ENCODE measurements at places on chromosomes 2 and 18.

DNA sequence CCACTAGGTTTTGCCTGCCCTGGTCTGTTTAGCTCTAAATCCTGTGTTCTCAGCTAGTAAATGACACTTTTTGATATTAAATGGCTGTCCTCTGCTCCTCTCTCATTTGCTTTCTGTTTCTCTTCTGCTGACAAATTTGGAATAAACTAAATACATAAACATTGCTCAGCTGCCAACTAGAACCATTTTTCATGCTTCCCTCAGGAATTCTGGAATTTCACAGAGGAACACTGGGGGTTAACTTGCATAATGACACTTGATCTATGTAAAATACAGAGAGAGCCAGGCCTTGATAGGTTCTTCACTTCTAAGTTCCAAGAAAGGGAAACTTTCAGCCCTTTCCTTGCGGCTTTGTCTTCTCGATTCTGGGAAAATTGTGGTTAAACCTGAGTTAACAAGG lies 450.6 kb upstream of the ST6GAL2 start:
- no peak for DNase-seq

GRCh38 chr2:23525137-23525765 lies 140.3 kb downstream of the KLHL29 start:
- DNase-seq: no peak

- DNase-seq: no peak
Observed at GRCh38 chr2:230256733-230257332, 31.3 kb downstream of the SP140 start.

DNA sequence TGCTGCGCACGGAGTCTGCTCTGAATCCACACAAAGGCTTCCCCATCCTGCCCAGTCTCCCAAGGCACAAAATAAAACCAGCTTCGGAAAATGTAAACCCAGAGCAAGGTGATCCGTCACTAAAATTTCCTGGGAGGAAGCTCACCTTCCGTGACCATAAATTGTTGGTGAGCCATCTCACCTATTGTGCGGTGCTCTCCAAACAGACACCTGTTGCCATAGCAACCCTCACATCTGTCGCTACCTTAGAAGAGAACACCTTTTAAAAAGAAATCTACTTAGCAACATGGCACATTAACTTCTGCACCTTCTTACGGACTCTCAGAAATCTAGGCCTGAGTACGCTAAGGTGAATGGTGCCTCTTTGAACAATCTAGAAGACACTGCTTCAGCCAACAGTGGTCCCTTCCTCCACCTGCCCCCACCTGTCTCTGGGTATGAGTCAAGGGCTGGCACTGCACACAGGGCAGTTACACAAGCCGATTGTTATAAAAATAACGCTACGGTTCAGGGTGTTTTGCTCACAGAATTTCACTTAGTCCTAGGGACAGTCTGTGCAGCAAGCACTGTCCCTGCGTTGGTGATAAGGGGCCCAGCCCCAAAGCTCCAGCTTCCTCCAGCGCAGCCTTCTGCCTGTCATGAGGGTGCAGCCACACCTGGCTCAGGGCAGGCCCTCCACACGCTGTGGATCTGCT lies 114.9 kb upstream of the ID2 start:
- DNase-seq: peak; percentile 57

GRCh38 chr2:221153226-221153625 lies 418.9 kb downstream of the EPHA4 start:
- no peak for DNase-seq

DNA sequence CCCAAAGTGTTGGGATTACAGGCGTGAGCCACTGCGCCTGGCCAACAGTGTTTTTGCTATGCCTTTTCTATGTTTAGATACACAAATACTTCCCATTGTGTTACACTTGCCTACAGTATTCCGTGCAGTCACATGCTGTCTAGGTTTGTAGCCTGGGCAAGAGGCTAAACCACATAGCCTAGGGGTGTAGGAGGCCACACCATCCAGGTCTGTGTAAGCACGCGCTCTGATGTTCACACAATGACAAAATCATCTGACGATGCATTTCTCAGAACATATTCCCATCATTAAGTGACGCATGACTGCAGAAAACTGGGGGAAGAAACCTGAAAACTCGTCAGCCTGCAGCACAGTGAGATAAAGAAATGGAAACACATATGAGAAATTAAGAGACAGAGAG lies 46.1 kb upstream of the TWIST2 start:
- DNase-seq: no peak

Data from tibial artery (tissue), 4 donors.